Amniotic epithelial cell (primary cell): ENCODE measurements at places on chromosomes 5 and 9.
A peak's percentile ranks its signal among the peaks of the same experiment; 100 is the strongest.

DNA sequence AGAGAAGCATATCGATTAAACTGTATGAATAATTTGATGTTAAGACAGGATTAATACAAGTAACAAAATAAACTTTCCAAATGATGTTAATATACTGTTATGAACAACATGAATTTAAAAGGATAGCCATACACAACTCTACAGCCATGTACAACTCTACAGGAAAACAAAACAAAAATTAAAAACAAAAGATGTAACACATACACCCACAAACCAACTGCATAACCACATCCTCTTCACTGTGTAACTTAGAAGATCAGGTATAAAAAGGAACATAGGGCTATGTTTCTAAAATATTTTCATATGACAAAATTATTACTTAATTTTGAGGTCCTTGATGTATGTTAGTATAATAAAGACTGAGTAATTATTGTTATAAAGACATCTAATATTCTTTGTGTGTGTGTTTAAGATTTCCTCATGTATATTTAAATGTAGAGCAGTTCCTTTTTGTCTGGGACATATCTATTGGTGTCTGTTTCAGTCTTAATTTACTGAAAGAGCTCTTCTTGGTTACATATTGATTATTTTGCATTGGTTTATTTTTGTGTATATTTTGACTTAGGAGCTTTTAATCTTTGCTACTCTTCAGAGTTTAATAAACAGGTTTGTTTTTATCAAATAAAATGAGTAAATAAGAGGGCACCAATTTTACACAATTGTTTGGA, 966.8 kb upstream of the CTNND2 start:
- no peak for DNase-seq

DNA sequence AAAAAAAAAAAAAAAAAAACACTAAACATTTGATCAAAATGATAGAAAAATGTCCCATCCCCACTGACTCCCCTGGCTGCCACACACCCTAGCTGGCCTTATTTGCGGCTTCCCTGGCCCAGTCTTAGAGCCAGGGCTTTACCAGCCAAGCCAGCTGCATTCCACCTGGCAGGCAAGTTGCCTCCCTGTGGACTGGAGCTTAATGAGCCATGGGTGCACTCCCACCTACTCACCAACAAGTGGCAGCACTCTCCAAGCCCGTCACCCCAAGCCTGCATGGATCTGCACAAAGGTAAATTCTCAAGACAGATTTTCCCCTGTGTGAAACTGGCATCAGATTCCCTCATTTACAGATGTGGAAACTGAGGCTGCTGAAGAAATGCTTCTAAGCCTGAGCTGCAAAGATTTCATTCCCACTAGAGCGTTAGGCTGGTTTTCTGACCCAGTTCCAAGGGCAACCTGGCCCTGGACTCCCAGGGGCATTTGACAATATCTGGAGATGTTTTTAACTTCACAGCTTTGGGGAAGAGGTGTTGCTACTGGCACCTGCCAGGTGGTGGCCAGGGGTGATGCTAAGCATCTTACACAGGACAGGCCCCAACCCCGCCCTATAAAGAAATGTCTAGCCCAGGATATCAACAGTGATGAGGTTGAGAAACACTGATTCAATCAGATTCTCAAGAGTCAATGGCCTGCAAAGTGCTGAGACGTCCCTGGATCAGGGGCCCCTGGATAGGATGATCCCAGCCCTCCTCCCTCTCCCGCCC, 21.9 kb upstream of the VDAC1 start:
- DNase-seq: peak; percentile 77

- DNase-seq: peak; percentile 61
Measured at GRCh38 chr5:75049456-75050351, 2.7 kb downstream of the GCNT4 start.

DNA sequence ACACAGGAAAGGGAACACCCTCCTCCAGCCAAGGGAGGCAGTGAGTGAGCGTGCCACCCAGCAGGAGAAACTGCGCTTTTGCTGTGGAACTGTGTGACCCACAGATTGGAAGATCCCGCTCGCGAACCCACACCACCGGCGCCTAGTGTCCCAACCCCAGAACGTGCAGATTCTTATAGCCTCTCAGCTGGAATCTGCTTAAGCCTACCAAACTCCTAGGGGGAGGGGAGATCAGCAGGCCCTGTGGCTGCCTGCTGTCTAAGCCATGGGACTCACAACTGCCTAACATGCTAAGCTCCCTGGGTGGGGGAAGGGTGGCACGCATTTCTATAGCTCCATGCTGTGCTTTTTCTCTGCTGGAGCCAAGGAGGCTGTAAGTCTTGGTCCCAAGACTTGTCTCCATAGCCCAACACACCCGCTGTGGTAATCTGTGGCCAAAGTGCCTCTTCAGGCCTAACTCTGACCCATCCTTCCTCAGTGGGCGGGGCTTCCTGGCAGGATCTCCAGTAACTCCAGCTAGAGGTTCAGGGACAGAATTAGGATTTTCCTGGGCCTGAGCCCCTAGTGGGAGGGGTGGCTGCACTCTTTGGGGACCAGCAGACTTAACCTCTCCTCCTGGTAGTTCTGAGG, 485.0 kb downstream of the TAF11L14 start:
- no peak for DNase-seq

GRCh38 chr5:133744960-133745308, 132.6 kb upstream of the FSTL4 start:
- DNase-seq: no peak

DNA sequence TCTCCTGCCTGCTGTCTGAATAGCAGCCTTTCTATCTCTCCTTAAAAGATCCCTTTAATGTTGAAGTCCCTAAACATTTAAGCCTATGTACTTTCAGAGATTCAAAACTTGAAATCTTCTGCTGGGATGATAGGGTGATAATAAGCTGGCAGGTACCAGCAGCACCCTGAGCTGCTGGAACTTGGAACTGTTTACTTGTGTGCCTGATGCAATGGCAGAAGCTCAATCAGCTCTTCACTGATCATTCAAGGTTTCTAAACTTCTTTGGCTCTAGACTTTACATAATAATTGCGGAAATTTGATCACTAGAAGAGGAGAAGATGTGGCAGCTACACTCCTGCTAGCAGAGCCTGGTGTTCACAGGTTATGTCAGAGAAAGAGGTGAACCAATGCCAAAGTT, 27.6 kb downstream of the MRPS27 start:
- DNase-seq: no peak

- DNase-seq: no peak
Measured at GRCh38 chr5:53879708-53880323, 319.4 kb downstream of the NDUFS4 start.

GRCh38 chr5:80403782-80404181, 4.1 kb upstream of the ZFYVE16 start:
- DNase-seq: no peak

DNA sequence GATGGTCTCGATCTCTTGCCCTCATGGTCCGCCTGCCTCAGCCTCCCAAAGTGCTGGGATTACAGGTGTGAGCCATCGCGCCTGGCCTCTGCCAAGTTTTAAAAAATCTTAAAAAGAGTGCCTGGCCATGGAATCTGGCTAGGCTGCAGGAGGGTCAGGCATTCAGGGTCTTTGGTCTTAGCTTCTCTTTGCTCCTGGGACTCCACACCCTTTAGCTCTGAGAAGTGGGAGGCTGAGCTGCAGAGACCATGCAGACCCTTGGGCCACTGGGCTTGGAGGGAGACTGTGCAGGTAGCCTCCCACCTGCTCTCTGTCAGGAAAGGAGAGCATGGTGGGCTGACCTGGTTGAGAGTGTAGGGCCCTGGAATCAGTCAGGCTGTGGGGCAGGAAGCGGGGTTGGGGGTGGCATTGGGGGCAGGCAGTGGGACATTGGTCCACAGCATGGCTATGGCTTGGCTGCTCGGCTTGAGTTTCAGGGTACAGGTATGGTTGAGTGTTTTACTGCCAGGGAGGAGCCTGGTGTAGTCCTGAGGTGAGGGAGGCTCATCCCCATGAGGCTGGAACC, 20.8 kb downstream of the PHF2 start:
- DNase-seq: no peak

DNA sequence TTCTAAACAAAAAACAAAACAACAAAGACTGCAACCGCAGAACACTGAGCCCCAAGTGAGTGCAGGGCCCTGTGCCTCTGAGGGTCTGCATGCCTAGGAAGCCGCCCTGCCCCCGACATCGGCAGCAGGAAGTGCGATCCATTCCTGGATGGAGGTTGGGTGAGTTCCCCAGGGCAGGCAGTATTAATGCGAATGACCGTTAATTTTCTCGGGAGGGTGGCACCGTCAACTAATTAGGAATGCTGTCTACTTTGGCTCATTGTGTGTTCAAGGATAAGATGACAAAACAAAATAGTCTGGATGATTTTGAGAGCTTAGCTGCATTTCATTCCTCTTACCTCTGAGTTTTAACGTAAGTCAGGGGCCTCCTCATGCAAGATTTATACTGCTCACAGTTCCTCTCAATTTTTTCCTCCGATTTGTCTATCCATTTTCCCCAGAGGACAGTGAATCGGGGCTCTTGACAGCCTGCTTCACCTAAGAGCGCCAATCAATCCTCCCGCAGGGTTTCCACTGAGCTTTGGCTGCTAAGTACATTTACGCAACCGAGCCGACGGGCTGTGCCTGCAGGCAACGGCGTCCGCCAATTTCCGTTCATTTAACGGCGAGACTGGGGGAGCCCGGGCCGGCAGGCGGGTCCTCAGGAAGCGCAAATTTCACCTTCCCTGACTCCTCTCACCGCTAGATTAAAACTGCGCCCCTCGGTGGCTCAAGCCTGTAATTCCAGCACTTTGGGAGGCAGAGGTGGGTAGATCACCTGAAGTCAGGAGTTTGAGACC, 2.9 kb upstream of the NXNL2 start:
- peak; percentile 74 for DNase-seq

DNA sequence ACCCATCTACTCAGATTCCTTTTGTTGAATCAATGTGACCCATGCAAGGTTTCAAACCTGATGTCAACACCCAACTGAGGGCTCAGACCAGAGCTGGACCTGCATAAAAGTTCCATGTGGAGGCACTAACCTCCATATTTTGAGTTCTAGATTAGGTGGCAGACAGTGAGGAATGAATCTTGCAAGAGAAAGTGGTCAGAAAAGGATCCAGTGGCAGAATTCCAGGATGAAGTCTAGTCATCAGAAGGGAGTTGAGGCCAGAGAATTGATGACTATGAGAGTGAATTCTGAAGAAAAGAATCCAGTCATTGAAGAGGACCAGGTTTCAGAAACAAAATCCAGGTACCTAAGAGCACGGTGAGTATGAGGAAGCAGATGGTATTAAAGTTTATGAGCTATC, 205.1 kb upstream of the RGMB start:
- peak; percentile 67 for DNase-seq

DNA sequence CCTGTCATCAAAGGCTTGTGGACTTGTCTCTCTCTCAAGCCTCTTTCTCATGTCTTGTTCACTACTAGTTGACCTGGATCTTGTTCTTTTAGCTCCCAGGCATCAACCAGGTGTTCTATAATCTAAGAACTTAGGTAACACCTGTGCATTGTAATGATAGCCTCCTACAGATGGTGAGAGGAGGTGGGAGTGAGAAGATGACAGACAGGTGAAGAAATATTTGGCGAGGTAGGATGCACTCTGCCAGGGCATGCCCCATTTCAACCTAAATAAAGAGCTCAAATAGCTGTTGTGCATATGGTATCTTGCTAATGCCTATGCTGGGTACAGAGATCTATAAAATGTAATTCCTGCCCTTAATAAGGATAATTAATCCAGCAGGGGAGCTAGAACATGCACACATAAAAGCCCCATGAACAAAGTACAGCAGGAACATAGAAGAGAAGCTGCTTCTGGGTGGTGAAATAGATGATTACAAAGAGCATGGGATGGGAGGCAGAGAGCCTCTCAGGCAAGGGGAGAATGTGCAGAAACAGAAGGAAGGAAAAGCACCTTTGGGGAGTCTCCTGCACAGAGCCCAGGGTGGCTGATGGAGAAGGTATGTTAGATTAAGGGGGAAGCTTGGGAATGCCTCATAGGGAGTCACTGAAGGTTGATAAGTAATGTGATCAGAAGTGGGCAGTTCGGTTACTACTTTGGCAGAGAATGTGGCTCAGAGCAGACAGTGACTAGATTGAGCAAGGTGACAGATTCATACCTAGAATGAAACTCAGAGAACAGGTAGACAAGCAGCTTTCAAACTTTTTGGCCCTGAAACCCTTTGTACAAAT, 28.0 kb upstream of the PLIN2 start:
- DNase-seq: peak; percentile 35

GRCh38 chr9:123138163-123138562, 104.7 kb downstream of the GPR21 start:
- DNase-seq: no peak

- peak; percentile 13 for DNase-seq
Measured at GRCh38 chr5:95600557-95600956, 19.3 kb upstream of the GPR150 start.

- DNase-seq: no peak
Measured at GRCh38 chr9:92035146-92035545, 80.1 kb downstream of the SPTLC1 start.

GRCh38 chr9:126166291-126166690, 160.3 kb upstream of the MVB12B start:
- DNase-seq: no peak

GRCh38 chr5:11814373-11814772, 89.9 kb downstream of the CTNND2 start:
- DNase-seq: no peak

DNA sequence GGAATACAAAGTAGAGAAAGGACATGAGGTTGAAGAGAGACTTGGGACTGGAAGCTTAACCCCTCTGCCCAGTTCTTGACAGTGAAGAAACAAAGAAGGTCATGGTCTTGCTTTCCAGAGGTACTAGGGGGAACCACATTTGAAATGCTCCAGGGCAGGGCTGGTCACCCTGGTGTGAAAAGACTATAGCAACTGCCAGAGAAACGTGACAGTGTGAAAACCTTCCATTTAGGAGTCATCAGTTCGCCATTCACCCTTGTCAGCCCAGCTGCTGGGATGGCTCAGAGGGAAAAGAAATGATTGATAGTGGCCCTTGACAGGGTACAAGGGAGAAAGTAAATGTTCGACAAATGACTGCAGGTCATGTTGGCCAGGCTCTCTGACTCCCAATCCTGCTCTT, 56.7 kb downstream of the MAT2B start:
- no peak for DNase-seq

DNA sequence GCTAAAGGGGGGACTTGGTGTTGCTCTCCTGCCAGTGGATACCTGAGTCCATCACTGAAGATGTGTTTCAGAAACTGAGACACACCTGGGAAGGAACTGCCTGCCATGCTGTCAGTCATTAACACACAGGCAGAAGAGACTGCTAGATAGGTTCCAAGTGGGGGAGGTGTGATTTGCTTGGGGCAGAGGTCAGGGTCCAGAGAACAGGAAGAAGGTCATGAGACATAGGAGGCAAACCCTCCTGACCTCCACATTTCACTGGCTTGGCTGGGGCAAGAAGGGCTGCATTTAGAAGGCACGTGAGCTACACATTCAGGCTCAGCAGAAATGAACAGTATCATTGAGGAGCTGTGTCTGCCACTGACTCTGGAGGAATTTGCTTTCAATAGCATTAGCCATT, 215.8 kb downstream of the HSPA4 start:
- no peak for DNase-seq

GRCh38 chr5:7795306-7795705, 55.6 kb downstream of the CFAP90 start:
- DNase-seq: no peak

DNA sequence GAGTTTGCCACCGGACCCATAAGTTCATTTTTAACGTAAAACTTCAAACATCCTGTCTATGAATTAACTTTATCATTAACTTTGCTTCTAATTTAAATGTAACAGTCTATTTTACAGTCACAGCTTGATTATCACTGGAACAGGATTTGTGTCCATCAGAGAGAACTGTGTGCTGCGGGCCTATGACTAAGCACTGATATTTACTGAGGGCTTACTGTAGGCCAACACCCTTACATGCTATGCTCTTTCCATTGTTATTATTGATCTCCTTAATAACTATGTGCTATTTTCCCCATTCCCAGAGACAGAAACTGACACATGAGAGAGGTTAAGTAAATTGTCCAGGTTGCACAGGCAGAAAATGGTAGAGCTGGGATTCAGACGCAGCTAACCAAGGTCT, 24.0 kb upstream of the GPR151 start:
- no peak for DNase-seq
